SW480 (cell line): ENCODE measurements at places on chromosomes 7 and 10.
A peak's percentile ranks its signal among the peaks of the same experiment; 100 is the strongest.

GRCh38 chr10:101694674-101695403, at the start of gene FBXW4:
TSS of gene FBXW4 (minus strand) at chr10:101695170. CDS start at chr10:101695105, 65 bp downstream.
- DNase-seq: peak; percentile 53

- DNase-seq: no peak
These were observed 46.1 kb upstream of the EXOC6 start for GRCh38 chr10:92801978-92802872.

DNA sequence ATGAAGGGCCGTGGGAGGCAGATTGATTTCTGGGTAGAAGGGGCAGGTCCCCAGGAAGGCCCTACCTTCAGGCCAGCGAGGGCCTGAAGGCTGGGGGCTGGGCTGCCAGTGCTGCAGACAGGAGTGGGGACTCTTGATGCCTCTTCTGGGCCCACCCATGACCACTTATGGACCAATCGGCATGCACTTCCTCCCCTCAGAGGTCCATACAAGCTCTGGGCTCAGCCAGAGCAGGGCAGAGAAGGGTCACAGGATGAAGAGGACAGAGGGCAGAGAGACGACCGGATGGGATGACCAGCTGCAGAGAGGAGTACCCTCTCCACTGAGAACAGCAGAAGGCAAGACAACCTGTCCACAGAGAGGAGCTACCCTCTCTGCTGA, 120.1 kb downstream of the DYNC2I1 start:
- no peak for DNase-seq

DNA sequence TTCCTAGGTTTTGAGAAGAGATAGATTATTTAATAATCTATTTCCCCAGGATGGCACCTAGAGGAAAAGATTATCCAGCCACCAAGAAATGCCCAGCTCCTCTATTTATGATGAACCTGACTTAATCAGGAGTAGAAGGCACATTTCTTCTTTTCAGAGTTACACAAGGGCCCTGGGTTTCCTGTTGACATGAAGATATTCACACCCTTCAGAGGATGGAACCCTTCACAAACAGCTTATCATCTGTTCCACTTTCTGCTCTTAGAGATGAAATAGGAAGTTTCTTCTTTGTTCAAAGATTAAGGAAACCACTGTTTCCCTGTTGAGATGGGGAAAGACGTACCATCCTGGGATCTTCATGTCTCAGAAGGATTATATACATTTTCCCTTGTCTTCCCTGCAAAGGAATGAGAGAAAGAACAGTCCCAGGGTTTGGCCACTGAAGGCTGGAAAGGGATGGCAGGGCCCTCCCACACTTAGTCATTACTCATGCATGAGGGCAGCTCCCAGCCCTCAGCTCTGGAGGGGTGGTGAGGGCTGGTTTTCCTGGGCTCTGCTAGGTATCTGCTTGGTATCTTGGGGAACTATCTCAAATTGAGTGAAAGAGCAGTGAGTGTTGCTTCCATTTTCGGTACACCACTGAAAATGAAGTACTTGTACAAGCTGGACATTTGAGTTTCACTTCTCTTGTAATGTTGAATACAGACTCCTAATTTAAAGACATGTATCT, 64.0 kb downstream of the MTPAP start:
- no peak for DNase-seq

GRCh38 chr10:89327803-89328441, at the start of gene IFIT3:
TSS of gene IFIT3 (plus strand) at chr10:89327997. CDS start at chr10:89328074, 77 bp downstream.
- DNase-seq: peak; percentile 52

GRCh38 chr10:43135656-43136055, 2.6 kb upstream of the CSGALNACT2 start:
- DNase-seq: no peak

- no peak for DNase-seq
These were observed 17.5 kb downstream of the NUDT1 start for GRCh38 chr7:2259480-2259879.

DNA sequence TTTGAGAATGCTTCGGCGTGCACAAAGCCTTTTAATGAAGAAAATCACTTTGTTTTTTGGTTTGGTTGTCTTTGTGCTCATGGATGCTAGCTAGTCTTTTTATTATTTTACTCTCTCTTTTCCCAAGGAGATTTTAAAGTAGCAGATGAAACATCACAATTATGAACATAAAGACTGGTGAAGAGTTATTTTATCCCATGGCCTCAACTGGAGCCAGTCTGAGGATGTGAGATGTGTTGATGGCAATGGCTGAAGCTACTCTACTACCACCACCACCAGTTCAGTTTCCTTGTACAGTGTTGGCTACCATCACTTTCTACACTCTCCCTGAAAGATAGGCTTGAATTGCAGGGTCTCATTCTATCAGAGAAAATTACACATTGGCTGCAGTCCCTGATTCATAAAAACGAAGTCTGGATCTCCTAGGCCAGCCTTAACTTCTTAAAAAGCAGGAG, 494 bp upstream of the HERC4 start:
- no peak for DNase-seq

GRCh38 chr7:83451501-83452045, 197.4 kb downstream of the SEMA3E start:
- no peak for DNase-seq

- no peak for DNase-seq
These were observed 137.3 kb downstream of the ELMO1 start for GRCh38 chr7:37311355-37311754.

GRCh38 chr10:83765731-83766130, 373.6 kb upstream of the GHITM start:
- DNase-seq: no peak

- peak; percentile 54 for DNase-seq
These were observed 41.4 kb upstream of the IKZF1 start for GRCh38 chr7:50262916-50263690.

- no peak for DNase-seq
These were observed 134.1 kb upstream of the GDF10 start for GRCh38 chr10:47165711-47166404.
